ENCODE measurements at places on chromosomes 11 and 22. TPM values are rescaled to one million over a fixed set of nuclear protein-coding genes. Genes with fewer than 3 reads are reported as not detected.

OR4C13 gene
- polyA plus RNA-seq = not detected

ACTN3 gene
- 94.3 TPM for polyA plus RNA-seq

GRCh38 chr11:103939694-103940093, 96.7 kb upstream of the DDI1 start:
- no peak for DNase-seq

GRCh38 chr11:29756871-29757270, 260.0 kb downstream of the KCNA4 start:
- DNase-seq = no peak

MPZL3 gene
- 0.66 TPM for polyA plus RNA-seq

TNNT3 gene
- polyA plus RNA-seq = 6,629 TPM

GRCh38 chr11:113356203-113356602, 31.4 kb upstream of the ANKK1 start:
- DNase-seq = no peak

CHRNA10 gene
- polyA plus RNA-seq = 2.9 TPM

GRCh38 chr11:45188127-45188526, 41.7 kb downstream of the PRDM11 start:
- DNase-seq = no peak

GRCh38 chr11:15590132-15590531, 475.4 kb downstream of the INSC start:
- DNase-seq = peak; percentile 30
